ENCODE measurements at places on chromosomes 7 and 10.

DNA sequence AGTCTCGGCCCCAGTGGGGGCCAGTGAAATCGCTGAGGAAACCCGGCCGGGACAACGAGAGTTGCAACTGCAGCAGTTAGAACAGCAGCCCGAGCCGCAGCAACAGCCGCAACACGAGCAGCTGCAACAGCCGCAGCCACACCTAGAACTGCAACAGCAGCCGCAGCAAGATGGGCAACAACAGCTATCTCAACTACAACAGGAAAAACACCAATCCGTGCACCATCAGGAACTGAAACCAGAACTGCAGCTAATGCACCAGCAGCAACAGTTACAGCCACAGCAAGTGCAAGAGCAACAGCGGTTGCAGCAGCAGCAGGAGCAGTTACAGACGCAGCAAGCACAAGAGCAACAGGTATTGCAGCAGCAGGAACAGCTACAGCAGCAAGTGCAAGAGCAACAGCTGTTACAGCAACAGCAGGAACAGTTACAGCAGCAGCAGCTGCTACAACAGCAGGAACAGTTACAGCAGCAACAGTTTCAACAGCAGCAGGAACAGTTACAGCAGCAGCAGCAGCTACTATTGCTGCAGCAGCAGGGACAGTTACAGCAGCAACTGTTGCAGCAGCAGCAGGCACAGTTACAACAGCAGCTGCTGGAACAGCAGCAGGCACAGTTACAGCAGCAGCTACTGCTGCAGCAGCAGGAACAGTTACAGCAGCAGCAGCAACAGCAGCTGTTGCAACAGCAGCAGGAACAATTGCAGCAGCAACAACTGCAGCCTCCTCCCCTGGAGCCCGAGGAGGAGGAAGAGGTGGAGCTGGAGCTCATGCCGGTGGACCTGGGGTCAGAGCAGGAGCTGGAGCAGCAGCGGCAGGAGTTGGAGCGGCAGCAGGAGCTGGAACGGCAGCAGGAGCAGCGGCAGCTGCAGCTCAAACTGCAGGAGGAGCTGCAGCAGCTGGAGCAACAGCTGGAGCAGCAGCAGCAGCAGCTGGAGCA lies 6.1 kb downstream of the ZNF853 start:
- no peak for DNase-seq

- no peak for DNase-seq
Measured at GRCh38 chr7:151629713-151630272, 110.1 kb upstream of the RHEB start.

DNA sequence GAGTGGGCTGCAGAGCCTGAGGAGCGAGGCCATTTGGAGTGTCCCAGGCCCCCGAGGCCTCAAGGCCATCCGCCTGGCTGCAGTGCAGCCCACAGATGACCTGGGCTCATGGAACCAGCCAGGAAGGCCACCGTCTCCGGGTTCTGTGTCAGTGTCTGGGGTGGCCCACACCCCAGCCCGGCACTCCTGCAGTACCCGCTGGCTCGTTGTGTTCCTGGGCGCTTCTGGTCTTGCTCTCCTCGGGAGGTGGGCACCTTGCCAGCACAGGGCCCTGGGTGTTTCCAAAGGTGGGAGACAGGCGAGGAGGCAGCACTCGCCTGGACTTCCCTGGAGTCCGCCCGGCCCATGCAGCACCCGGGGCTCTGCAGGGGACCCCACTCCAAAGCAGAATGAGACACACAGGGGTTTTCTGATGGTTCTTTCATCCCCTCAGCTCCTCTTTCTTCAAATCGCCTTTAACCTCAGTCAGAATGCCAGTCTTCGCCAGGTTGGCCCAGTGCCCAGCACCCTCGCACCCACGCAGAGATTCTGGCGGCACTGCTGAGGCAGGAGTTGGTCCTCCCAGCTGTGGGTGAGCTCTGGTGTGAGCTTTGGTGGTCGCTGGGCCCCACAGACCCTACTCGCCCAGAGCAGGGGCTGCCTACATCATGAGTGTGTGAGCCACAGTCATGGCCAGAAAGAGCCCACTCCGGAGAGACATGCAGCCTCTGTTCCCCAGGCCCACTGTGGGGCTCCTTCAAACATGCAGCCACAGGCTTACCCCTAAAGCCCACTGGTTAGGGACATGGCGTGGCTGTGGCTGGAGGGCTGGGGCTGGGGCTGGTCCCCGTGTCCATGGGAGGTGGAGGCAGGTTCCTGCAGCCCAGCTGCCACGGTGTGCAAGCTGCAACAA lies 155.7 kb downstream of the EBF3 start:
- no peak for DNase-seq

- no peak for DNase-seq
Measured at GRCh38 chr10:75111907-75112679, 637 bp downstream of the SAMD8 start.

GRCh38 chr10:86091216-86091615 lies 275.4 kb downstream of the GRID1 start:
- DNase-seq = no peak

GRCh38 chr10:86712317-86712707 lies 44.0 kb downstream of the LDB3 start:
- no peak for DNase-seq

DNA sequence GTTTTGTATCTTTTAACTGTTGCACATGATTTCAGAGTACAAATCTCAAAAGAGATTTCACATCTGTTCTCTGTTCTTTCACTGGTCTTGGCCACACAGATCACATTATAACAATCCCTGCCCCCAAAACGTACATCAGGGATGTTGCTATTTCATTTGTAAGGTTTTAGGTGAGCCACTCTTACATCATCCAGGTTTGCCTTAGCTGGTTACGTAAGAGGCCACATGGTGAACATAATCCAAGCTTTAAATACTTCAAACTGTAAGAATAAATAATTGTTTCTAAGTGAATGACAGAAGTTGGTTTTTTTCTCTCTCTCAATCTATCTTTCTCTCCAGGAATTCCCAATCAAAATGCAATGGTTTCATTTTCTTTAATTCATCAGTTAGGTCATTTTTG lies 245.9 kb upstream of the HGF start:
- DNase-seq = no peak

GRCh38 chr7:155529346-155529745 lies 17.0 kb downstream of the CNPY1 start:
- DNase-seq = no peak

GRCh38 chr10:95538412-95538811 lies 22.8 kb downstream of the SORBS1 start:
- DNase-seq = no peak

GRCh38 chr7:104552102-104552501 lies 223.7 kb downstream of the LHFPL3 start:
- DNase-seq = peak; percentile 71

GRCh38 chr10:6516929-6517284 lies 63.2 kb downstream of the PRKCQ start:
- DNase-seq = no peak

- no peak for DNase-seq
Measured at GRCh38 chr10:101772895-101773761, 2.8 kb downstream of the FGF8 start.

DNA sequence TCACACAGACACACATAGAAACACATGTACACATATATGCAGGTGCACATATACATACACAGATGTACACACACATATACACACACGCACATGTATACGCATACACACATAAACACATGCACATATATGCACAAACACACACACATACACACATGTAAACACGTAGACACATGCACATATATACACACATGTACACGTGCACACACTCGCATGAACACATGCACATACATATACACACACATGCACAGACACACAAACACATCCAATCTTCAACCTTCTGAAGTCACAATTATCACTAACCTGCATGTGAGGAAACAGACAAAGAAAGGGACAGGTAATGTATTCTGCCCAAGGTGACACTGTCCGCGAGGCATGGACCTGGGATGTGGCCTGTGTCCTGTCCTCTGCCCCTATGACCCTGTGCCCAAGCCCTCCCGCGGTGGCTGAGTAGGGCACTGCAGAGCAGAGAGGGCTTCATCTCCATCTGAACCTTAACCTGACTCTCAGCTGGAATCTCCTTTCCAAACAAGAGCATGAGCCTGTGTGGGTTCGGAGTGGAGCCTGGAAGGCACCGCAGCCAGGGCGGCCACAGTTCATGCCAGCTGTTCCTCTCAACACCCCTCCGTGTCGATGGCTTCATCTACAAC lies 660.9 kb downstream of the SDK1 start:
- no peak for DNase-seq

GRCh38 chr10:3606309-3606708 lies 178.7 kb downstream of the KLF6 start:
- no peak for DNase-seq

DNA sequence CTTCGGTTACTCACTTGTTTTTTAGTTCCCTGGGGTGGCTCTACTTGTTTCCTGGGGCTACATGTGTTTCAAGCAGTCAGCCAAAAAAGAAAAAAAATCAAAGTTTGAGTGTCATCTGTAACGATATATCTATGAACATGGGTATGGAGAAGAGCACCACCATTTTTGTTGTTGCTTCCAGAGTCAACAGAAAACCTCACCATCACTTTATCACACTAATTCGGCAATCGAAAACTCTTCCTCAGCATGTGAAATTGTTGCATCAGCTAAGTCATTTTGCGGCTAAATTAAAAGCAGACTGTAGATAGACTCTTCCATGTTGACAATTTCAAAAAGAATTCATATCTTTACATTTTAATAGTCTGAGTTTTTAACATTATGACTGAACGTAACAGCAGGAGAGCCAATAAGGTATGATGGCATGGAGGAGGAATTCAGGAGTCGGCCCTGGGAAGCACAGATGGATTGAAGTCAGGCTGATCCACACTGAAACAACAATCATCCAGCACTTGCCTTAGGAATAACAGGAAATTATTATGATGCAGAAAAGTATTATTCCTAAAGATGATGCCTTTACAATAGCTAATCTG lies 455.7 kb upstream of the KLF6 start:
- no peak for DNase-seq

GRCh38 chr10:3758491-3758970 lies 26.5 kb downstream of the KLF6 start:
- no peak for DNase-seq

Measured in left renal pelvis (tissue), 4 donors.